Stimulated activated naive CD4-positive, alpha-beta T cell (primary cell): ENCODE measurements at places on chromosomes 3 and 15.
A peak's percentile ranks its signal among the peaks of the same experiment; 100 is the strongest.

GRCh38 chr3:4351872-4352271 lies 48.7 kb downstream of the SETMAR start:
- no peak for DNase-seq

DNA sequence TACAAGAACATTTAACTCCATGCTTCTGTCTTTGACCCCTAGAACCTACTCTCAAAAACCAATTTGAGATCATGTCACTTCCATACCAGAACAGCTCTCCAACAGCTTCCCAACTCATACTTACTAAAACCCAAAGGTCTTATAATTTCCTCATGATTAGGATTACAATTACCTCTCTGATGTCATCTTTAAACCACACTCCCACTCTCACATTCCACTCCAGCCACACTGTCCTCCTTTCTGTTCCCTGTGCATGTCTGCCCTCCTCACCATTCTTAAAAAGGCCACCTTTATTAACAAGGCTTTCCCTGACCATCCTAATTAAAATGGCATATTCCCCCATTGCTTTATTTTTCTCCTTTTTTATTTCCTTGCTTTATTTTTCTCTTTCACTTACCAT lies 18.9 kb downstream of the PHC3 start:
- no peak for DNase-seq

GRCh38 chr15:29743475-29743874 lies 78.8 kb downstream of the TJP1 start:
- DNase-seq, result no peak

DNA sequence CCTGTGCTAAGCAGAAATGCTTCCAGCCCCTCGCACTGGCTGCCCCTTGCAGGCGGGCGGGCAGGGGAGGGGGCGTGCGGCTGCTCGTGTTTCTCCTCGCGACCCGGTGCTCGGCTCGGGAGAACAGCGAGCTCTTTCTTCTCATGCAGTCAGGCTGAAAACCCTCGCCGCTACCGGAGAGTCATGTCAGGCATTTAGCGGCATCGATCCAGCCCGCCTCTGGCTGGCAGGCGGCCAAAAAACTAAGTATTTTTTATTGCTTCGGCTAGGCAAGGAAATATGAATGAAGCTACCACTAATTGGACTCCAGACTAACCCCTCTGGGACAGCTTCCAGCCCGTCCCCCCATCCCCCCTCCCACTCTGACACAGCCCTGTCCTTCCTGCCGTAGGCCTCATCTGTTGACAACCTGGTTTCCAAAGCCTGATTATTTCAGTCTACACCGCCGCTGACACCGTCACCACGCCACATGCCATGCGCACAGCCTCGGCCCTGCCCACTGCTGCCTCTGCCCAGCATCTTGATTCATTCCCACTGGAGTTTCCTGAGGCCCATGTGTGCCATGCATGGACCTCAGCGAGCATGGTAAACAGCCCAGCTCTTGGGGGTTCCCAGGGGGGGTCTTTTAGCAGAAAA lies 35.3 kb downstream of the TLE3 start:
- DNase-seq, result no peak

DNA sequence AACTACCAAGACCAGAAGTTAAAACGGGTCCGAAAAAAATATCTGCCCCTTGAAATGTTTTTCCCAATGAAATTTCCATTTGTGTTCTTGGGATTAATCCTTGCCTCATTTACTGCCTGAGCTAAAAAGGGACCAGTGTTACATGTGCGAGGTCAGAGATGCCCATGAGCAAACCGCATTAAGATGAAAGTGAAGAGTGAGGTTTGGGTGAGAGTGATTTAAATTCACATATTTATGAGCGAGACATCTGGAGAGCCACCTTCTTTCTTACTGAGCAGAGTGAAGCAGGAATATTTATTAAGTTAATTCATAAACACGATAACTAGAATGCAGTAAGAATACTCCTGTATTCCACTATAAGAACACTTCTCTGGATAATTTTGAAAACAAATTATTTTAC lies 41.3 kb downstream of the SRP14 start:
- DNase-seq, result no peak

- DNase-seq, result no peak
Measured at GRCh38 chr15:101120473-101120872, 131.4 kb downstream of the CHSY1 start.

- DNase-seq, result no peak
Measured at GRCh38 chr15:88803241-88803919, at the start of gene ACAN. Gene ACAN, plus strand, starts transcription at chr15:88803436. Its CDS starts 32,771 bp downstream, at chr15:88836207.

- no peak for DNase-seq
Measured at GRCh38 chr3:171813897-171814460, 3.7 kb upstream of the PLD1 start.

GRCh38 chr3:127899766-127900165 lies 15.3 kb upstream of the KBTBD12 start:
- no peak for DNase-seq

DNA sequence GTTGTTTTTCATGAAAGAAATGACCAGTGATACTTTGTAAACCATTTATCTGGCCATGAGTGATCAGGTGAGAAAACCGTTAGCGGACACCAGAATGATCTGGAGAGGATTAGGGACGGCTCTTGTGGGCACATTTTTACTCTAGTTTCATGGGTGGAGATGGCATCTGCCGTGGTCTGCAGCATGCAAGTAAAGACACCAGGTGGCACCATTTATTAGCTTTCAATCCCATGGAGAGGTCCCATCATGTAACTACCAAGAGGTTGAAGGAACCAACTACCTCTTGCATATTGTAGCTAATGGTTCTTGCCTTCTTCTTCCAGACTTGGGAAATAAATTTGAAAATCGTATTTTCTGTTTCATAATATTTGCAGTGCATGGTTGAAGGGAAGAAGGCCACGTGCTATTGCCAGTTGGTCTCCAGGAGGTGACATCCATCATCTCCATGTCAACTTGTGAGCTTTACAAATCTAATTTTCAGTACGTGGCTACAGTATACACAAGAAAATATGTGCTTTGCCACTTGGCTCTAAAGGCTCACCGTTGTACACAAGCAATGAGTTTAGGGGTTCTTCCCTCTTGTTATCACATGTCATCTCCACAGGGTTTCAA lies 1.5 kb upstream of the MAPKBP1 start:
- DNase-seq, result peak; percentile 71

- DNase-seq, result no peak
Measured at GRCh38 chr3:40827226-40827625, 302.5 kb downstream of the ZNF621 start.

DNA sequence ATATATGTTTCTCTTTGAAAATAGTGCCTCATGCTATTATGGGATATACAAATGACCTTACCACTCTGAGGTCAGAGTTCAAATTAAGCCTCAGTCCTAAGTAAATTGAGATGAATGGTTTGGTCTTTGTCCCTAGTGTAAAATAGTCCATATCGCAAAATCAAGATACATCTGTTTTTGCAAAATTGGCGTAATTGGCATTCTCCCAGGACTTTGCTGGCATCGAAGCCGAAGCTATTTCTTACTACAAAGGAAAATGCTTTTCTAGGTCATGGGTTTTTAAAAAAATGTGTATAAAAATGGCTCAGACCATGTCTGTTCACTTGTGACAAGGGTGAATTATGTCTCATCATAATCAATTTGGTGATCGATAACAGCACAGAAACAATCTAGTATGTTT lies 25.9 kb downstream of the ROBO2 start:
- DNase-seq, result no peak

DNA sequence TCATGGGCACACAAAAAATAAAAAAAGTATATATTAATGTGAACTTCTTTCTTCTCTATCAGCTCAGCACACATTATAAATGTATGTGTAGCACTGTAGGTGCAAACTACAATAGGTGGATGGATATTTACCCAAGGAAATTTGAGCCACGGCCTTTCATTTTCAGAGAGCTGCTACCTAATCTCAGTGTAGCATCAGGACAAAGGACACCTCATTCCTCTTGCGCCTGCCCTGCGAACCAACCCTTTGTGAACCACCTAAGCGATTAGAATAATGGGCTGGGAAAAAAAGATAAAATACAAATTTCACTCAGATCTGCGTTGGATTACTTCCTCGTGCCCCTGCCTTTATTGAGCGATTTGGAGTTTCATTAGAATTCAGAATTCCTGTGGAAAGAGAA lies 263.2 kb downstream of the NR2F2 start:
- DNase-seq, result no peak

- no peak for DNase-seq
Measured at GRCh38 chr3:186099178-186099577, 9.7 kb downstream of the ETV5 start.

GRCh38 chr3:39142067-39142466 lies 11.3 kb downstream of the CSRNP1 start:
- DNase-seq, result no peak

DNA sequence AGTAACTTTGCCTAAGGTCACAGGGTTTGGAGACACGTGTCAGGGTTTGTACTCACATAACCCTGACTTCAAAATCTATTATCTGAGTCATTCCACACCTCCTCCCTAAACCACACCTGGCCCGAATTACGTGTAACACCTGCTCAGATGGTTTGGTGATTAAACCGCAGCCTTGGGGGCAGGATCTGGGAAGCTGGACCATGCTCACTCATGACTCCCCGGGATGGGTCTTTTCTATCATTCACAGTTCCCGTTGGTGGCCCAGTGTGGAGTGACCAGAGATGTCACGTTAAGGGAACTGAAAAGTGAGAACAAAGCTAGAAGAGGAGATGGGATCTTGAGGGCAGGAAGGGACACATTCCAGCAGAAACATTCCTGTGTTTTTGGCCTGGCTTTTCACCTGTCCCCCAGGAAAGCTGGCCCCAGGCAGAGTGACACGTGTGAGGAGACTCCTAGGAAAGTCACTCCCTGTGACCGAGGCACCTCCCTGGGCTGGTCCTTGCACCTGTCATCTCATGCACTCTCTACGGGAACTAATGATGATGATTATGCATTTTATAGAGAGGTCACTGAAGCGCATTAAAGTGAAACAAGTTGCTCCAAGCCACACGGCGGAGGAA lies 75.4 kb upstream of the POMGNT2 start:
- peak; percentile 11 for DNase-seq

- DNase-seq, result no peak
Measured at GRCh38 chr3:69871868-69872267, 127.7 kb upstream of the SAMMSON start.

GRCh38 chr3:134061401-134061800 lies 31.7 kb upstream of the SLCO2A1 start:
- no peak for DNase-seq

DNA sequence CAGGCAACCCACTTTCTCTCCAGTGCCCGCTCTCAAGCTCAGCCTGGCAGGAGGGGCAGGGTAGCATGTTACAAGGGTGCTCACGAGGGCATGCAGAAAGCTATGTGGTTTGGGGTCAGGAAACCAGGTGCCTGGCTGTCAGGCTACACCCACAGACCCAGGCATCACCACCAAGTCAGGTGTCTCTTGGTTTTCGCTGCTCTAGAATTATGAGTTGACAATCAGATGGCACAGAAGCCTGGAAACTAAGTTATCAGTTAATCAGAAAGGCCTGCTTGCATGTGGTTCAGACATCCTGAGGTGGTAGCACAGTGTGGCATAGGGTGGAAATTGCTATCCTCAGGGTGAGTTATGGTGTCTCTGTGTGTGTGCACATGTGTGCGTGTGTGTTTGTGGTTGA lies 16.2 kb upstream of the CCR9 start:
- peak; percentile 91 for DNase-seq

DNA sequence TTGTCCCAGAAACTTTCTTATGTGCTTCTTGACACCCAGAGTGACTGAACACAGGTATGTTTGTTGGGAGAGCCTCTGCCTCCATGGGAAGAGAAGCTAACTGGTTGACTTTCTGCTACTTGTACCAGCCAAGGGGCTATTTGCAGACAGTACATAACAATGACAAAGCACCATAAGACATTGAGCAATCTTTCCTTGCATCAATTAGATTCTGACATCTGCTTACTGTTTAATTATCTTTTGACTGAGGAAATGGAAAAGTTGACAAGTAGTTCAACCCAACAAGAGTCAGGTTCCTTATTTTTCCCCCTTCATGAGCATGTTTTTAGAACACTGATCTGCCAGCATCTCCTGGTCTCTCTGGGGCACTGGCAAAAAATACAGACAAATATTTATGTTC lies 157.7 kb downstream of the RPLP1 start:
- no peak for DNase-seq

DNA sequence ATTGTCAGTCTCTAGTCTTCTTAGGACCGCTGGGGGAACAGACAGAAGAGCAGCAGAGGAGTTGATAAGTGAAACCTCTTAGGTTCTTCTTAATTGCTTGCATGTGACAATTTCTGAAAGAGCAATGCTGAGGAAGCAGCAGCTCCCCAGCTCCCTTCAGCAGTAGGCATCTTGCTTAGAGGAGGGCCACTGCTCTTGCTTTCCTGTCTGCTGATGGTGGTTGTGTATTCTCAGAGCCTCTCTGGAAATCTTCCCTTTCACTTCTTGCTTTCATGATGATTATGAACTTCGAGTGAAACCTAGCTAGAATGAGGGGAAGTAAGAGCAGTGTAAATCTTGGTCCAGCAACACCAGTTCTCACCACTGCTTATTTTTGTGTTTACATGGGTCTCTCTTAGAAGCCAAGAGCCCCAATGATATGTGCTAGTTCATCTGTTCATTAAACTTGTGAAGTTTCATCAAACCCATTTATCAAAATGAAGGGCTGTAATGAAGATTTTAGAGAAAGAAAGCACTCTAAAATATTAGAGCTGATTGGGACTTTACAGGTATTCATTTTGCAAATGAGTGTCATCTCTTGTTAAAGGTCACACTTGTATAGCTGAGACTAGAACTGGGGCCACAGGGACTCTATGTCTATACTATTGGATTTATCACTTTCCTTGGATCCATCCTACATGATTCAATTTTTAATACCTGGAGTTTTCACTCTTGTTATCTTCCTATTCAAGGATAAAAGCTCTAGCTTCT lies 246.7 kb downstream of the LPP start:
- DNase-seq, result no peak

DNA sequence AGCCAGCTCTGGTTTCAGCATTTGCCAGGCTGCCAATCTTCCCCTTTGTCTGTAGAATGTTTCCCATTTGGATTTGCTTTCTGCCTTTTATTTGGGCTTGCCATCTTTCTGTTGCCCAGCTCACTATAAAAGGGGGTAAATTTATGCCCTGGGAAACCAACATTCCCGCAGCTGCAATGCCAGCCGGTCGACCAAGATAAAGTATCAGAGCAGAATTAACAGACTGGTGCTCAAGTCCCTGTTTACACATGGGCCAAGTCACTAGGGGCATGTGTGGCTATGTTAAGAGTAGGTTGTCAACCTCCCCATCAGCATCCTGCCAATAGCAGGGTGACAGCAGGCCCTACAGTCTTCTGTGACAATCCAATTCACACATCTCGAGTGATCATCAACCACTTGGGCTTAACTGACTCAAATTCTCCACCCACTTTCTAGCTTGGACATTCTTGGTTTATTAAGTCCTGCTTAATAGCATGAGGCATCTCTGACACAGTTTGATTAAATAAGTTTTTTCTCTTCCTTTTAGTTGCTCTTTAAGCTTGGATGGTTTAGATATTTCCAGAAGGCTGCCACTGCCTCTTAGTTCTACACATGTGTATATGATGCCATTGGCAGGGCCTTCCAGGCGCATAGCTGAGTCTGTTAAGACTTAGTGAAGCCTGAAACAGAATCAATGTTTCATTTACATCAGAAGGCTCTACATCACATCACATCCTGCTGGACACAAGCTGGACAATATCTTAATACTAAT lies 24.1 kb upstream of the VEPH1 start:
- no peak for DNase-seq
